ENCODE measurements at places on chromosomes 7 and 10. TPM values are rescaled to one million over a fixed set of nuclear protein-coding genes. Genes with fewer than 3 reads are reported as not detected.

The UPK3B gene
- 1.7 TPM for total RNA-seq

- no peaks in the 10 kb centered on the region for H3K4me1 ChIP-seq
- no peak overlapping the region for H3K4me3 ChIP-seq
- H3K27me3 ChIP-seq: no peaks in the 10 kb centered on the region
- H3K36me3 ChIP-seq: no peaks in the 10 kb centered on the region
- H3K27ac ChIP-seq: no peak overlapping the region
- DNase-seq: no peak
Measured at GRCh38 chr7:140497241-140497769, 18.0 kb upstream of the MKRN1 start.

DNA sequence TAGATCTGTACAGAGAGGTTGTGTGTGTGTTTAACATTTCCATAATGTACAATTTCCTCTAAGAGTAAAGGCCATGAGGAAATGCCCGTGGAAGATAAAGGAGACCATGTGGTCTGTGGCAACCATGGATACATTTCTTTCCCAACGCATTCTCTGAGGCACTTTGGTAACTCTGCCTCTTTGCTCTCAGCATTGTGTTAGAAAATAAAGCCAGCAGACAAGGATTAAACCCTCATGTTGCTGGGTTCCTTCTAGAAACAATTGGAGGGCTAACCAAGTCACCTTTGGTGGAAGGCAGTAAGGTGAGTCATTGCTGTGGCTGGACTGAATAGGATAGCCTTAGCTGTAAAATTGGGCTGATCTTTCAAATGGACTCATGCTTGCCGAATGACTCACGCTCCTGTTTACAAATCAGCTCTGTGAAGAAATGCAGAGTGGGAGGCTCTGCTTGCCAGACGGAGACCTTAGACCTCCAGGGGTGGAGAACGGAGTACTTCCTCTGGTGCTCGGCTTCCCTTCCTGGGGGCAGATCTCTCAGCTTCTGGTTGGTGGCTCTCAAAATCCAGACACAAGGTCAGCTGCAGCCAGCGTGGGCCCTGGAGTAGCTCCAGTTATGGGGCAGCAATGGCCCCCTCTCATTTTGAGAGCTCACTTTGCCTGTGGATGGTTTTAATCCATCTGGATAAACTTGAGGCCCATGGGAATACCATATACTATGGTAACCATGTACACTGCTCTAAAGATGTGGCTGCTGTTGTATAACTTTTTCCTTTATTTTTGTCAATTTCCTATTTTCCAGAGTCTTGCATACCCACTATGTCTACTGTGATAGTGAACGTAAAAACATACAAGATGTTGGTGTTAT is 137.3 kb downstream of the TCF7L2 start:
- no peaks in the 10 kb centered on the region for H3K27me3 ChIP-seq
- H3K4me1 ChIP-seq: no peaks in the 10 kb centered on the region
- peak overlapping the region; percentile 55 for H3K27ac ChIP-seq
- H3K36me3 ChIP-seq: no peaks in the 10 kb centered on the region
- DNase-seq: peak; percentile 80

- no peaks in the 10 kb centered on the region for H3K36me3 ChIP-seq
- no peaks in the 10 kb centered on the region for H3K27me3 ChIP-seq
- no peak overlapping the region for H3K4me3 ChIP-seq
- DNase-seq: no peak
- no peaks in the 10 kb centered on the region for H3K4me1 ChIP-seq
Measured at GRCh38 chr10:44949127-44949802, 10.3 kb upstream of the RASSF4 start.

- no peak overlapping the region for H3K27ac ChIP-seq
- peaks cover 8% of the 10 kb centered on the region for H3K36me3 ChIP-seq
- DNase-seq: no peak
- H3K4me1 ChIP-seq: no peaks in the 10 kb centered on the region
- H3K27me3 ChIP-seq: no peaks in the 10 kb centered on the region
Measured at GRCh38 chr10:30464675-30465074, 30.7 kb downstream of the MAP3K8 start.

- peaks cover 5% of the 10 kb centered on the region for H3K4me1 ChIP-seq
- no peaks in the 10 kb centered on the region for H3K27me3 ChIP-seq
- no peak overlapping the region for H3K27ac ChIP-seq
- H3K4me3 ChIP-seq: no peak overlapping the region
- DNase-seq: no peak
Measured at GRCh38 chr10:109928475-109928891, 5.2 kb upstream of the XPNPEP1 start.

The LRMDA gene
- 25.7 TPM for total RNA-seq

GRCh38 chr7:48300301-48300700 is 129.0 kb downstream of the ABCA13 start:
- no peaks in the 10 kb centered on the region for H3K27me3 ChIP-seq
- no peaks in the 10 kb centered on the region for H3K36me3 ChIP-seq
- DNase-seq: no peak
- no peak overlapping the region for H3K4me3 ChIP-seq
- no peak overlapping the region for H3K27ac ChIP-seq

- no peak overlapping the region for H3K27ac ChIP-seq
- no peaks in the 10 kb centered on the region for H3K4me1 ChIP-seq
- no peaks in the 10 kb centered on the region for H3K36me3 ChIP-seq
Measured at GRCh38 chr7:45610660-45611299, 36.6 kb downstream of the ADCY1 start.

The CALHM1 gene
- not detected for total RNA-seq
